CD4-positive, alpha-beta memory T cell (primary cell): ENCODE measurements at places on chromosomes 13 and 19. TPM values are rescaled to one million over a fixed set of nuclear protein-coding genes. Genes with fewer than 3 reads are reported as not detected.

DNA sequence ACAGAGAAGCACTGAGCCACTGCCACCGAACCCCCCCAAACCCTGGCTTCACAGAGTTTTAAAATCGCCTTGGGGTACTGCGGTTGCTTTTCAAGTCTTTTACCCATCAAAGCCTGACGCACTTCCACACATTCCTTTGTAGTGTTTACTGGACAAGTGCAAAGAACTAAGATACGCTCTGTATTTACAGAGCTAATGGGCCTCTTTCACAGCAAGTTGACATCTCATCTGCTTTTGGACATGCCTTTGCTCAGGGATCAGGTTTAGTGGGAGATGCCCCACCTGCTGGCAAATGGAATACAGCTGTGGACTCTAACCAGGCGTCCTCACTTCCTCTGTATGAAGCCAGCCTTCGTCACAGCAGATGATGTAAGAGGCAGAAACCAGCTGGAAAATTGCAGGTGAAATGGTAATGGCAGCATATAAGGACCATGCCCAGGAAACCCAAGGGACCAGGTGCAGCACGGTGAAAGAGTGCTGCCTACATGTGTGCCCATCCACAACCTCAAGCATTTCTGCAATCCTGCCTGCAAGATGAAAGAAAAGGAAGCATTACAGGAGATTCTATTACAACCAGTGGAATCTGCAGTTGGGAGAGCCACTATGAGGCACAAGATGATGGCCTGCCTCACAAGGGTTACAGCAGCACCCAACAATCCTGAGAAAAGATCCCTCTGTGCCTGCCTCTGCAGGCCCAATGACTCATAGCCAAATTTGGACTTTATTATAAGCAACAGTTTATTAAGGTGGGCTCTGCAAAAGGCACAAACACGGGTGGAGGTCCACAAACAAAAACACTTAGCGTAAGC, 34.7 kb downstream of the BRD4 start:
- DNase-seq: no peak
- H3K4me3 ChIP-seq: no peak overlapping the region
- no peaks in the 10 kb centered on the region for H3K36me3 ChIP-seq

The ZNF223 gene
- total RNA-seq: 8.0 TPM

The CGB1 gene
- not detected for total RNA-seq

- H3K36me3 ChIP-seq: no peaks in the 10 kb centered on the region
- H3K27me3 ChIP-seq: no peaks in the 10 kb centered on the region
- no peak overlapping the region for H3K27ac ChIP-seq
- DNase-seq: peak; percentile 64
These were observed 2.2 kb upstream of the TSPAN16 start for GRCh38 chr19:11293433-11294389.

DNA sequence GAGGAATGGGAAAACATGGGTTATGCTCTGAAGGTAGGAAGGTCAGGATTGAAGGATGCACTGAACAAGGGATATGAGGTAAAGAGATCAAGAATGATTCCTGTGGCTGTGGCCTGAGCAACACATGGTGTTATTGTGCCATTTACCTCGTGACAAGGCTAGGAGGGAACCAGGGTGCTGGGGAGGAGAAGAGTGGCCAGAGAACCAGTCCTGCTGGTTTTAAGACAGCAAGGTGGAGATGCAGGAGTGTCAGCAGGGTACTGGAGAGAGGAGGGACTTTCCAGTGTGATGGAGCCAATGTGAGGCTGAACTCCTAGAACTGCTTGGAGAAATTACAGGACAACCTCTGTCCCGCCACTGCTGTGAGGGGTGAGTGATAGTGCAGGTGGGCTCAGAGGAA, 282.4 kb downstream of the MYO16 start:
- H3K4me3 ChIP-seq: no peak overlapping the region
- H3K36me3 ChIP-seq: no peaks in the 10 kb centered on the region
- no peak overlapping the region for H3K27ac ChIP-seq
- H3K4me1 ChIP-seq: peaks cover 16% of the 10 kb centered on the region
- no peaks in the 10 kb centered on the region for H3K27me3 ChIP-seq
- DNase-seq: no peak

GRCh38 chr13:24664726-24665409, 15.3 kb upstream of the ATP12A start:
- no peaks in the 10 kb centered on the region for H3K36me3 ChIP-seq
- no peak overlapping the region for H3K27ac ChIP-seq
- DNase-seq: no peak
- no peak overlapping the region for H3K4me3 ChIP-seq

- peak overlapping the region; percentile 47 for H3K4me3 ChIP-seq
- H3K27me3 ChIP-seq: no peaks in the 10 kb centered on the region
- peak; percentile 44 for DNase-seq
- peak overlapping the region; percentile 31 for H3K27ac ChIP-seq
- peaks cover 26% of the 10 kb centered on the region for H3K36me3 ChIP-seq
These were observed 41.6 kb downstream of the TM9SF2 start for GRCh38 chr13:99542788-99543406.

GRCh38 chr13:76853481-76853880, 32.7 kb downstream of the KCTD12 start:
- H3K27ac ChIP-seq: no peak overlapping the region
- H3K4me3 ChIP-seq: no peak overlapping the region

DNA sequence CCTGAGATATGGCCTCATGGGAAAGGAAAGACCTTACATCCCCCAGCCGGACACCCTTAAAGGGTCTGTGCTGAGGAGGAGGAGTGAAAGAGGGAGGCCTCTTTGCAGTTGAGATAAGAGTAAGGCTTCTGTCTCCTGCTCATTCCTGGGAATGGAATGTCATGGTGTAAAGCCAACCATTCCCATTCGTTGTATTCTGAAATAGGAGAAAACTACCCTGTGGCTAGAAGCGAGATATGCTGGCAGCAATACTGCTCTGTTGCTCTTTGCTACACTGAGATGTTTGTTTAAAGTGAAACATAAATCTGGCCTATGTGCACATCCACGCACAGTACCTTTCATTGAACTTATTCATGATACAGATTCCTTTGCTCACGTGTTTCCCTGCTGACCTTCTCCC, 783 bp upstream of the ZNF587B start:
- H3K4me3 ChIP-seq: no peak overlapping the region
- no peak for DNase-seq
- H3K4me1 ChIP-seq: no peaks in the 10 kb centered on the region
- H3K27me3 ChIP-seq: no peaks in the 10 kb centered on the region
- H3K36me3 ChIP-seq: no peaks in the 10 kb centered on the region

The OVOL3 gene
- not detected for total RNA-seq

The MBD3L3 gene
- total RNA-seq: not detected

- no peak overlapping the region for H3K27ac ChIP-seq
- DNase-seq: no peak
- no peaks in the 10 kb centered on the region for H3K36me3 ChIP-seq
- H3K27me3 ChIP-seq: no peaks in the 10 kb centered on the region
- H3K4me3 ChIP-seq: no peak overlapping the region
These were observed 1.2 kb upstream of the NKPD1 start for GRCh38 chr19:45161738-45162607.

- DNase-seq: peak; percentile 63
- peak within 1 kb of the TSS; percentile 32 for H3K27ac ChIP-seq
- H3K36me3 ChIP-seq: no peaks in the 10 kb centered on the region
These were observed at the start of gene ZNF835 for GRCh38 chr19:56671613-56671994. ZNF835 (minus strand) TSS chr19:56671757; CDS start chr19:56665198, 6,559 bp downstream.

DNA sequence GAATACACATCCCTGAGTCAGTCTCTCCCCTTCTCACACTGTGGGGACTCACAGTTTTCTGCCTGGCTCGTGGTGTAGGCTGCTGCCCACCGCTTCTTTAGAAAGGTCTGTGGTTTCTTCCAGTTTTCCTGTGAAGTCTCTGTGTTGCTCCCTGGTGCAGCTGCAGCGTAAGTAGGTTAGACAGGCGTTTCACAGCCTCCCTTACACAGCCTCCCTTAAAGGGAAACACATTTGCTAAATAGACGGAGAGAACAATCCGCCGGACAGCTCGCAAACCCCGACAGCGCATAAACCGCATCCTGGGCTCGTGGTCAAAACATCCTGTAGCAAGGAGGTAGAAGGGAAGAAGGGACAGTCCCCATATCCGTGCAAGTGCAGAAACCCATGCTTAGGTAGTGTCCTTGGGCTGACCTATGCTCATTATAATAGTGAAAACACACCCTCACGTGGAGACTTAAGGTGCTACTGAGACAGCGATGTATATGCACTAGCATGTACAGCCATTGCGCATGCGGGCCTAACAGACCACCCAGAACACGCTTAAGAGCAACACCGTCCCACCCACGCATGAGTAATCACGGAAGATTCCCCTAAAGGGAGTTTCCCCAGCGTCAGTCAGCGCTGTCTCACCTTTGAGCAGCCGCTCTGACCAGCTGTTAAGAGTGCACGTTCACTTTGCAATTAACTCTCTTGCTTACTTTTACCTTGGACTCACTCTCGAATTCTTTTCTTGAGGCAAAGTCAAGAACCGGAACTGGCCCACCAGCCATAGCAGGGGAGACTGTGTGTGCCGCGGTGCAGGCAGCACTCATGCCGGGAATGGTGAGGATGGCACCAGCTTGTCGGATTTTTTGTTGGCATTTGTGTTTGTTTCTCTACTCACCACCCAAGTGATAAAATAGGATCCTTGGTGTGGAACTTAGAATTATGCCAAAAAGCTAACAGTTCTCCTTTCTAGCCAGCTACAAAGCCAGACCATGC, 16.6 kb downstream of the SIGLEC8 start:
- H3K27me3 ChIP-seq: no peaks in the 10 kb centered on the region
- H3K4me1 ChIP-seq: peaks cover 47% of the 10 kb centered on the region
- H3K4me3 ChIP-seq: peak overlapping the region; percentile 17
- H3K36me3 ChIP-seq: no peaks in the 10 kb centered on the region
